ENCODE measurements at places on chromosomes 13 and 19.

DNA sequence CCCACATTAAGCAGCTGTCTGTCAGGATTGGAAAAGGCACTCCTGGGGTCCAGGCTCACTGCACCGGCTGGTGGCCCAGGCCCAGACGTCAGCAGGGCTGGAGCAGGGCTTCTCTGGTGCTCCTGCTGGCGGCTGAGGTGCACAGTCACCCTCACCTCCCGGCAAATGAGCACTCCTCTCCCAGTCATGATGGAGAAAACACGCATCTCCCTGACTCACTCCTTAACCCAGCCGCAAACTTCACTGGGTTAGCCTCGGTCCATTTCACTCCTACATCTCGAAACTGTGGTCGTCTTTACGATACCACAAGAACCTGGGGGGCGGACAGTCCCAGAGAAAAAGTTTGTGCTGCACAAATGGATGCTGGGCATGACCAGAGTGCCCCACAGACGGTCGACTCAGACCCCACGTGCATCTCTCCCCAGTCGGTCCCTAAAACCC, 3.3 kb upstream of the RASA3 start:
- DNase-seq: no peak

DNA sequence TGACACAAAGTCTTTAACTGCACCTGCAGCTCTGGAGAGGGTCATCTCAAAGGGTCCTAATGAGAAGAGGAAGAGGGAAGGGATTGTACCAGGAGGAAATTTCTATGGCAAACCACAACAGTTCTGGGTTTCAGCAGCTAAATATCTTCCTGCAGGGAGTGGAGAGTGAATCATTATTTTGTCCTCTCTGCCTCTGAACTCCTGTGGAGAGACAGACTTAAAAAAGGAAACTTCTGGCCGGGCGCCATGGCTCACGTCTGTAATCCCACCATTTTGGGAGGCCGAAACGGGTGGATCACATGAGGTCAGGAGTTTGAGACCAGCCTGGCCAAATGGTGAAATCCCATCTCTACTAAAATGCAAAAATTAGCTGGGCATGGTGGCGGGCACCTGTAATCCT, 16.9 kb upstream of the C1QTNF9 start:
- DNase-seq: no peak

- DNase-seq: no peak
Measured at GRCh38 chr13:86601351-86601750, 802.1 kb upstream of the SLITRK6 start.

- DNase-seq: peak; percentile 79
Measured at GRCh38 chr13:79525064-79525857, 44.3 kb downstream of the NDFIP2 start.

DNA sequence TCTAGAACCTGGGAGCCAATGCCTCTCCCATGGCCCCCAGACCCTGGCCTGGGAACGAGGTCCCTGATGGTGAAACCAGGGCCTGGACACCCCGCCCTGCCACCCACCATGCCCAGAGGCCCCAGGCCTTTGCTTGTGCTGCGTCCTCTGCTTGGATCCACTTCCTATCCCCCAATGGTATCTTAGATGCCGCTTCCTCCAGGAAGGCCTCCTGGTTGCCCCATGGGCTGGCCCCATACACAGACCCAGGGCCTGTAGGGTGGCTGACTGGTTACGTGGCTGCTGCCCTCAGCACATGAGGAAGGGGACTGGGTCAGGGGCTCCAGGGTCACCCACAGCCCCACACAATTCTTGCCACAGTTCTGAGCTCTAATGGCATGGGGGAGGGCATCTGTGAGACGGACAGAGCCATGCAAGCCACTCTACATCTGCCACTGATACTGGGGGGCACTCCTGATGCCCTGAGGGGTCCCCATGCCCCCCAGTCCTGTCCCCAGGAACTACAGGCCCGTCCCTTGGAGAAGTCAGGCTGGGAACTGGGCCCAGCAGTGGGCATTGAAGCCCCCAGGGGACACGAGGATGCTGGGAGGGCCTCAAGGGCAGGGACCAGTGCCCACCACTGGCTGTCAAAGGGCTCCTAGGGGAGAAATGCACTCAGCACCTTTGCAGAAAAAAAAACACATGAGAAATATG, 5.0 kb downstream of the RPL36 start:
- DNase-seq: no peak

DNA sequence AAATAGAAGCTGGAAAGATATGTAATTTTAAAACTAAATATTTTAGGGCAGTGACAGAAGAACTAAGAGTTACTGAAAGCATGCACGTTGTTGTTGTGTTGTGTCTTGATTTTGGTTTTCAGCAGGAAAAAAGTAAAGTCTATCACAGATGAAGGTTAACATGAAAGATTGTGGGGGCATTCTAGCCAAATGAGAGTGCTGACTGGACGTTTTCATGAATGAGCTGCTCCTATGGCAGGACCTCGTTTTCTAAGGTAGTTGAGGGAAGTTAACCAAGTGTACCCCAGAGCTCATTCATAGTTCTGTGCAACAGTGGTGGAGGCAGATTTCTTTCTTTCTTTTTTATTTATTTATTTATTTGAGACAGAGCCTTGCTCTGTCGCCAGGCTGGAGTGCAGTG, 194.6 kb upstream of the IRS2 start:
- no peak for DNase-seq

GRCh38 chr19:35805526-35806102, 7.0 kb downstream of the PRODH2 start:
- no peak for DNase-seq

GRCh38 chr13:110454956-110455355, 106.6 kb downstream of the RAB20 start:
- no peak for DNase-seq

GRCh38 chr13:47679401-47679800, 321.7 kb downstream of the SUCLA2 start:
- no peak for DNase-seq

- no peak for DNase-seq
Measured at GRCh38 chr13:27147530-27148170, 24.0 kb downstream of the USP12 start.

GRCh38 chr13:77699059-77699680, 1.7 kb downstream of the SLAIN1 start:
- peak; percentile 20 for DNase-seq

- no peak for DNase-seq
Measured at GRCh38 chr13:25899952-25900351, 151.9 kb downstream of the SHISA2 start.
